ENCODE measurements at places on chromosomes 4 and X.

GRCh38 chrX:130539721-130540321 is 138.0 kb downstream of the RBMX2 start:
- no peak for DNase-seq

DNA sequence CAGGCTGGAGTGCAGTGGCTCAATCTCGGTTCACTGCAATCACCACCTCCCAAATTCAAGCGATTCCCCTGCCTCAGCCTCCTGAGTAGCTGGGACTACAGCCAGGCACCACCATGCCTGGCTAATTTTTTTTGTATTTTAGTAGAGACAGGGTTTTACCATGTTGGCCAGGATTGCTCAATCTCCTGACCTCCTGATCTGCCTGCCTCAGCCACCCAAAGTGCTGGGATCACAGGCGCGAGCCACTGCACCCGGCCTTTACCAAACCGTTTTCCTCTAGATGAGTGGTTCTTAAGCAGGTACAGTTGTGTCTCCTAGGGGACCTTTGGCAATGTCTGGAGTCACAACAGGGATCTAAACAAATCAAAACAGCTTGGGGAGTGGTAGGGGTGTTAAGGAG is 11.6 kb downstream of the AMELX start:
- DNase-seq: no peak

DNA sequence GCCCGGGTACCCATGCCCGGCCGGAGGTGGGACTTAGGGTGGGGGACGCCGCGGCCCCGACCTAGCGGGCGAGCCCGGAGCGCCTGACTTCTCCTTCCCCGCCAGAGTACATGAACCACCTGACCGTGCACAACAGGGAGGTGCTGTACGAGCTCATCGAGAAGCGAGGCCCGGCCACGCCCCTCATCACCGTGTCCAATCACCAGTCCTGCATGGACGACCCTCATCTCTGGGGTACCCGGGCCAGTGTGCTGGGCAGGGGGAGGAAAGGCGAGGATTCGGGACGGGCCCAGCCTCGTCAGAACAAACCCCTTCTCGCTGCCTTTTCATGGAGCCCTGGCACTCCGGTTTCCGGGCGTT is 622 bp downstream of the TAFAZZIN start:
- DNase-seq: peak; percentile 18

- DNase-seq: no peak
Observed at GRCh38 chr4:8102831-8103230, 55.8 kb downstream of the ABLIM2 start.

- no peak for DNase-seq
Observed at GRCh38 chrX:101442085-101442484, 34.1 kb downstream of the HNRNPH2 start.

DNA sequence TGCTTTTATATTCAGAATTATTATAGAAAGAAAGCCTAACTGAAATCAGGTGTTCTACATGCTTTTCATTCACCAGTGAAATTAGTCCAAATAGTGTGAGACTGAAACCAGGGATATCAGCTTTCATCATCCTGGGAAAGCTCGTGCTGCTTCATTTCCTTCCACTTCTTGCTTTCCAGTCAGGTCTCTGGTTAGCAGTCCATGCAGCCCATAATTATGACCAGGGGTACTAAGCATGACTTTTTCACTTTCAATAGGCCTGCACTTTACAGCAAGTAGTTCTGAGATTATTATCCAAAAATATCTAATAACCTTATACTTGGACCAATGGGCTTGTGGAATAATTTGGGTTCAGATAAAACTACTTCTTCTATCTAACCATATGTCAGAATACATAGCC is 673.2 kb upstream of the MAGEB2 start:
- no peak for DNase-seq

DNA sequence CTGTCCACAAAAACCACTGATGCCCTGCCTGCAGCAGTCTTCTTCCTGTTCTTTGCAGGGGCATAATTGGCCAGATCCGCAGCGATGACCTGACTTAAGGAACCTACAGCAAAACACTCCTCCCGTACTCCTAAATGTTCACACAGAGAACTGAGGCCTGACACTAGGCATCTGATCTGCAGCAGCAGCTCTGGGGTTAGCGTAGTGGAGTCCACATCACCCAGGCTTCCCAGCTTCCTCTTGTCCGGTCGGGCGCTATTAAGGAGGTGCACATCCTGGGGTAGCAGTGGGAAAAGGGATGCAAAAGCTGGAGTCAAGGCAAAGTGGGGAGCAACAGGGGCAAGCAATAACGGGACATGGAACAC is 758 bp downstream of the SCFD2 start:
- no peak for DNase-seq

GRCh38 chrX:8728932-8729535 is 2.9 kb downstream of the ANOS1 start:
- DNase-seq: no peak

DNA sequence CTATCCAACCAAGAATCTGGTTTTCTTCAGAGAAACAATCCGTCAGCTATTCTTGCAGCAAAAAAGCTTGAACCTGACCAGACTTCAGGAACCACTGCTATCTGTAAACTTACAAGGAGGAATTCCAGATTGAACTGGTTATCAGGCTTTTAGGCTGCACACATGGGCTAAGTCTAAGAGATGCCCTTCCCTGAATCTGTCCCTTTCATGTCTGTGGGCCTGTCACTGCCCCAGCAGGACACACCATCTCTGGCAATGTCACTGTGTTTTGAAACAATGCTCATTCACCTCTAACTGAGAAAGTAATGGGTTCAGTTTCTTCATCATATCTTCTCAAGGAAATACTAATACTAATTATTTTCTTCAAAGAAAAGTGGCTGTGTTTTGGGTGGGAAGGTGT is 72.8 kb downstream of the PARM1 start:
- no peak for DNase-seq

DNA sequence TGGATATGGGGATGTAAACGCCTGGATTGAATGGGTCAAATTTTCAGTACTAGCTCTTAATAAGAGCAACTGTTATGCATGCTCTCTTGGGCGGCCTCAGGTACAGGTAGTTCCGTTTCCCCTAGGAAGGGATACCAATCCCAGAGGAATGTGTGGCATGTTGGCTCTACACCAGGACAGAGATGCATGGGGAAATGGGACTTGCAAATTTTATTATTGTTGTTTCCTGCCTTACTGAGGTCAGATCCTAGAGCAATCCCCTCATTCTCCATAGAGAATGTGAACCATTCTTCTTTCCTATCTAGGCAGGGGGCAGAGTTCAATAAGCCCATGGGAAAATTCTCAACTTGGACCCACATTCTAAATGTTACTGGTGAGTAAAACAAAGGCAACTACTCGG is 361.8 kb upstream of the FGF16 start:
- DNase-seq: no peak
